Occipital lobe (tissue), 3 donors: ENCODE measurements at places on chromosomes 16 and 17.

DNA sequence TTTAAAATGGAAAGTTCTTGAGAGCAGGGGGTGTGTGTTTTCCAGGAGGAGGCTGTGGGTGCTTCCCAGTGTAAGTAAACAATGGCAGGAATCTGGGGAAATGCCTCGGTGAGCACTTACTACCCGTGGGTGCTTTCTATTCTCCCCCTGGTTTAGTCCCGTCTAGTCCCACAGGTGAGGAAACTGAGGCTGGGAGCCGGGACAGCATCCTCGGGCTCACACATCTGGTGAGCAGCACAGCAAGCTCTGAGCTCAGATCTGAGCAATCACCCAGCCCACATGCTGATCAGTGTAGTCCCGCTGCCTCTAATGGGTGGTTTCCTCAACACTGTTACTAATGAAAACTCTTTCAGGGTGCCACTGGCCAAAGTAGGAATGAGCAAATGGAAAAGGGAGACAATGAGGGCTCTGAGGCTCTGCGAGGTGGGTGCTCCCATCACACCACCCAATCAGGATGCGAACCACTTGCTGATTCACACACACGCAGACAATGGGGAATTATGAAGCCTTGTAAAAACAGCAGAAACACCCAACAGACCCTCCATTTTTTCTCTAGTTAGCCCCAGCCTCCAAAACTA lies 202.6 kb downstream of the PARN start:
- DNase-seq: peak; percentile 59

DNA sequence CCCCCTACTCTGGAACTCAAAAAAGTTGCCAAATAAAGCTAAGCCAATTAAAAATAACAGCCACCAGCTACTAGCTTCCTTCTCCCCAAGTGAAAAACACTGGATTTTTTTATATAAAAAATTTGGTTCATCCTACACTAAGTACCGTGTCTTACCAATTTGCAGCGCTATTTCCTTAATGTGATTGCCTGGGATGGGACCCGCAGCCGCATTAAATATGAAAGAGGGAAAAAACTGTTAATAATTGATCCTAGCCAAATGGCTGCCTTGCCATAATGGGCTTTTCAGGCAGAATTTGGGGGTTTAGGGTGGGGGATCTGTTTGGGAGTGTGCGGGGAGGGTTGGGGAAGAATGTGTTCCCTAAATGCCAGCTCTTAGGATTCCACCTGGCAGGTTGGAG lies 2.0 kb downstream of the HOXB9 start:
- no peak for DNase-seq

GRCh38 chr16:81817789-81818567 lies 38.9 kb downstream of the PLCG2 start:
- no peak for DNase-seq

GRCh38 chr16:88957887-88958577 lies 19.0 kb downstream of the CBFA2T3 start:
- DNase-seq: no peak

- no peak for DNase-seq
Measured at GRCh38 chr17:46180892-46181274, 12.3 kb downstream of the KANSL1 start.

- no peak for DNase-seq
Measured at GRCh38 chr17:17907469-17907868, 64.7 kb downstream of the TOM1L2 start.

DNA sequence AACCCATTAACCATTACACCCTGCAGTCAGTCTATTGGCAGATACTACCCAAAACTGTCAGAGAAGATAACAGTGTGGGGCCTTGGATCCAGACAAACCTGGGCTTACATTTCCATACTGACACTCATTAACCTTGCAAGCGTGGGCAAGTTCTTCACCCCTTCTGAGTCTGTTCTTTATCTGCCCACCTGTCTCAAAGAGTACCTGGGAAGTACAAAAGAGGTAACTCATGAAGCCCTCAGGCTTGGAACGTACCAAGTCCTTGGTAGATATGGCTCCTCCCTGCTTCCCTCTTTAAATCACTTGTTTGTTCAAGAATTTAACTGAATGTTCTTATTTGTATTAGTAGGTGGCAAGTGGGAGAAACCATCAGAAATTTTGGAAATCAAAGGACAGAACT lies 2.5 kb upstream of the IGSF6 start:
- no peak for DNase-seq

DNA sequence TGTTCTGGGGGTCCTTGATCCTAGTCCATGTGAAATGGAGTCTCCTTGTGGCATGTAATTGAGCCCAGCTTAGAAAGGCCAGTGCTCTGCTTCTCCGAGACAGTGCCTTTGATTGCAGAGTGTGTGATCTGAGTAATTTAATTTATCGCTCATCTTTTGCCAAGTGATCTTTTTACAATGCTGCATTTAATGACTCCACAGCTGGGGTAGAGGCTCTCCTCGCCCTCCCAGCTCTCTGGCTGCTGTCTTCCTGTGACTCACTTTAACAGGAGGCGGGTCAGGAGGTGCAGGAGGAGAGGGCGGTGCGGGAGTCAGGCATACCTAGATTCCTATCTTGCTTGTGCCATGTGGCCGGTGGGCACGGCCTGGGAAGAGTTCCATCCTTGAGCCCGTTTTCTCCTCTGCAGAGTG lies 113.4 kb upstream of the FOXF1 start:
- DNase-seq: no peak

- DNase-seq: no peak
Measured at GRCh38 chr16:31016018-31016417, 5.6 kb upstream of the STX1B start.

DNA sequence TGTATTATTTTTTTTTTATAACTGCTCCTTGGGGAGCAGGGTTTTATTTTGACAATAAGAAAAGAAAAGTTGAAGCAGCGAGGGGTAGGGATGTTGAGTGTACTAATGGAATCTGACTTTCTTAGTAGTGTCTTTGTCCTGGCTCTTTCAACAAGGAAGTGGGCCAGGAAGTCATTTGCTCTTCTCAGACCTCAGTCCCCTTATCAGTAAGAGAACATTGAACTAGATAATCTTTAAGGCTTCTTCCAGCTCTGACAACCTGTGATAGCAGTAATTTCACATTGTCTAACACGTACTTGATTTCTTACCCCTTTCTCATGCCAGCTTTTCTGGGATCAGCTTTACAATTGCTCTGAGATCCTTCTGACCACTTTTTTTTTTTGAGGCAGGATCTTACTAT lies 8.3 kb downstream of the LIG3 start:
- DNase-seq: no peak

DNA sequence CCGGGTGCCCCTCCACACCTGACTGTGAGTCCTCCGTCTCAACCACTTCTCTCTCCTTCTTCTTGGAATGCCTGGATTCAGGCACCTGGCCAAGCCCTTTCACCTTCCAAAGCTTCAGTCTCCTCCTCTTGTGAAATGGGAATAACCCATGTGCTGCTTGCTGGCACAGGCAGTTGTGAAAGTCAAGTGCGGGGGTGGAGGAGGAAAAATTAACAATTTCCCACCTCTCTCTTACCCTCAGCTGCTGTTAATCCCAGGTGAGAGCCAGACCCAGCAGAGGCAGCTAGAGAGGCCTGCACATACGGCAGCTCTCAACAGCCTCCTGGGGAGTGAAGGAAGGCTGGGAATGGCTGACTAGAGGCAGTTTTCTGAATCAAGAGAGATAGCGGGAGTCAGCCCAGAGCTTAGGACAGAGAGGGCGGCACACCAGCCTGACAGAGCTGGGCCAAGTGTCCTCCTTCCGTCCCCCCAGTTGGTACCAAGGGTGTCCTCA lies 77.9 kb upstream of the LGALS9 start:
- DNase-seq: no peak

DNA sequence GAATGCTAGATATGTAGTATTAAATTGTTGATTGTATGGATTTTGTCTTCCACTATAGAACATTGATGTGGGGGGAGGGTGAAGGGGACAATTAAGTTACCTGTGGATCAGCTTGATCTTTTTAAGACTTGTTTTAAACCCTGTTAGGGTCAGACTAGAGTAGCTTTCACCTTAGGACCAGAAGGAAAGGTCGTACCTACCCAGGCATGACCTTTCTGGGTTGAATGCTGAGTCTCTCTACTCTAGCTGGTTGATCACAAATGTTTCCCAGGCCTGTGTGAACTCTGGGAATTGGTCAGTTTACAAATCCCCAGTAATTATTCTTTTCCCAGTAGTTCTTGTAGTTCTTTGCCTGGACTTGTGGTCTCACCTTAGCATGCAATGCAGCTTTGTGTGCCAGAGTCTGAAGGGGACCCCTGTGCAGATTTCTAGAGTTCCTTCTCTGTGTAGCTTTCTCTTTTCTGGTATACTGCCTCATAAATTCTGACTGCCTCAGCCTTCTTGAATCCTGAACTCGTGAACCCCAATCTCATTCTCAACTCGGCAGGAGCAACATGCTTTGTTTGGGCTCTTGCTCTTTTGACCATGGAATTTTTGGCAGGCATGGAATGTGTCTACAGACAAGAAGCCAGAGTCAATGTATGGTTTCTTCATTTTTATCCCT lies 54.1 kb downstream of the VMP1 start:
- DNase-seq: no peak

DNA sequence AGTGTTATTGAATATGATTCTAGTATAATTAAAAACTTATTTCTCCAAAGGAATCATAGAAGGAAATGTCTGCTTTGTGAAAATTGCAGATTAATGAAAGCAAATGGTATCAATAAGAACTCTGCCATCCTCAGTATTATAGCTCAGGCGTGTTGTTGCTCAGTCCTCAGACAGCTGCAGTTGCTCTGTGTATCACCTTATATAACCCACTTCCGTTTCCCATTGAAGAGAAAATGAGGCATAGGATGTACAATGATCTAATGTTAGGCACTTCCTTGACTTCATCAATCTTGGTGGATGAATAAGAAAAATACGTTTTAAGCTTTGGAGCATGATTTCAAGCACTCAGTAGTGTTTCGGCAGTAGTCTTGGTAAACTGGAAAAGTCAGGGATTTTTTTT lies 14.1 kb downstream of the MFSD11 start:
- no peak for DNase-seq

- DNase-seq: no peak
Measured at GRCh38 chr17:33113991-33114370, 122.3 kb downstream of the SPACA3 start.
